Spinal cord (tissue), 10 donors: ENCODE measurements at places on chromosomes 7 and 10. TPM values are rescaled to one million over a fixed set of nuclear protein-coding genes. Genes with fewer than 3 reads are reported as not detected.
A peak's percentile ranks its signal among the peaks of the same experiment; 100 is the strongest.

GRCh38 chr7:23467291-23467805 is 2.9 kb downstream of the IGF2BP3 start:
- no peaks in the 10 kb centered on the region for H3K27me3 ChIP-seq
- H3K36me3 ChIP-seq = no peaks in the 10 kb centered on the region
- peaks cover 23% of the 10 kb centered on the region for H3K4me1 ChIP-seq
- H3K27ac ChIP-seq = peak overlapping the region; percentile 95
- DNase-seq = peak; percentile 61

The C10orf53 gene
- total RNA-seq = not detected

The ECHDC3 gene
- total RNA-seq = 2.4 TPM

DNA sequence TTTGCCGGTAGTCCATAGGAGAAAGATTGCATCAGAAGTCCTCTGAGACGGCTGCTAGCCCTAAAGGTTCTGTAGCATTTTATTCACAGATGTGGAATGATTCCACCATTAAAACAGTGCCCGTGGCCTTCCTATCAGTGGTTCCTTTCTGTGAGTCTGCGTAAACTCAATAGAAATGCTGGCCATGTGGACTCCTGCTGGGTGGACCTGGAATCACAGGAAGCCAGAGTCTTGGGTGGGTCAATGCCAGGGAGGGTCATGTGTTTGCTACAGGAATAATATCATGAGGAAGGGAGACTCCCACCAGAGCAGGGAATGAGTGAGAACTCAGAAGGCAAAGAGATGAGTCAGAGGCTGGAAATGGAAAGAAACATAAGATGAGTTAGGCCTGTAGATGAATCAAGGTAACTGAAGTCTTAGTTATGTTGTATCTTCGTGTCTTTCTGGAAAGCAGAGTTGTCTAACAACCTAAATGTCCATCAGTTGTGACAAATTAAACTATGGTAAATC is 410.4 kb upstream of the AUTS2 start:
- H3K27ac ChIP-seq = no peak overlapping the region
- H3K4me1 ChIP-seq = no peaks in the 10 kb centered on the region
- H3K36me3 ChIP-seq = no peaks in the 10 kb centered on the region
- no peaks in the 10 kb centered on the region for H3K27me3 ChIP-seq
- no peak for DNase-seq

The HABP2 gene
- total RNA-seq = 0.50 TPM

DNA sequence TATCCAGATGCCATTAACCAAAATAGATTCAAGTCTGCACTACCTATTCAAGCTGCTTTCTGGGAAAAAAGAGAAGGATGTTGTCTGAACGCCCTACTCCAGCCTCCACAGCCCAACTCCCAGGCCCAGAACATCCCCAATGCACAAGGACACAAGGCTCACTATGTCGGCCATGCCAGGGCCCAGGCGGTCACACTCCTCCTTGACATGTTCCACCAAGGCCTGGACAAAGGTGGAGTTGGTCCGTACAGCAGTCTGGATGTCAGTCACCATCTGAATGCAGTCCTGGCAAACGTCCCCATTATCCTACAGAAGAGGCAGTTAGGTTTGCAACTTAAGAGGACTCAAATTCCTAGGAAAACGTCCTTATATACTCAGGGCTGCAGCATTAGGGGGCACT is 23.2 kb downstream of the PSAP start:
- no peaks in the 10 kb centered on the region for H3K27me3 ChIP-seq
- H3K27ac ChIP-seq = no peak overlapping the region
- H3K4me3 ChIP-seq = no peak overlapping the region
- peaks cover 7% of the 10 kb centered on the region for H3K4me1 ChIP-seq
- H3K36me3 ChIP-seq = peaks cover 84% of the 10 kb centered on the region

DNA sequence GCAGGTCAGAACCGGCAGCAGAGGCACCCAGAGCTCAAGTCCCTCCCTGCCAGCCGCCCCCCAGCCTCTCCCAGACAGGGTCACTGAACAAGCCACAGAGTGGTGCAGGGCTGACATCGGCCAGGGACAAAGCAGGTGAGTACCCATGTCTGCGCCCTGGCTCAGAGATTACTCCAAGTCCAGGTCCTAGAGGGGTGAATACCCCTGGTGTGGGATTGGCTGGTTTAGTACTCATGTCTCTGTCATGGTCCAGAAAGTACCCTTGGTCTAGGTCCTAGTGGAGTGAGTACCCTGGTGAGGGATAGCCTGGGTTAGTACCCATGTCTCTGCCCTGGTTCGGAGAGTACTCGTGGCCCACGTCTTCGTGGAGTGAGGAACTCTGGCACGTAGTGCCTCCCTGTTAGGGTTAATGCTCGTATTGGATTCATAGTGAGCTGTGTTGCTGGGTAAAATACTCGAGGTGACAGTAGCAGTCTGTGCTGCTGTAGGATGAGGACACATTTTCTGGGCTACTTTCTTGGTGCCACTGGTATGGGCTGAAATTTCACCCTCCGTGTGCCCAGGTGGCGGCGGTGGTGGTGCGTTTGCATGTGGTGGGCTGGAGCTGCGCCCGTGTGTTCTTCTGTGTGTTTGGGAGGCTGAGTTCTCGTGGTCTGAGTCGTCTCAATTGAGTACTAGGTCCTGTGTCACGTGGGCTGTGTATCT is 25.5 kb upstream of the KNDC1 start:
- no peaks in the 10 kb centered on the region for H3K27me3 ChIP-seq
- no peak overlapping the region for H3K4me3 ChIP-seq
- peaks cover 10% of the 10 kb centered on the region for H3K4me1 ChIP-seq
- H3K36me3 ChIP-seq = peaks cover 24% of the 10 kb centered on the region

DNA sequence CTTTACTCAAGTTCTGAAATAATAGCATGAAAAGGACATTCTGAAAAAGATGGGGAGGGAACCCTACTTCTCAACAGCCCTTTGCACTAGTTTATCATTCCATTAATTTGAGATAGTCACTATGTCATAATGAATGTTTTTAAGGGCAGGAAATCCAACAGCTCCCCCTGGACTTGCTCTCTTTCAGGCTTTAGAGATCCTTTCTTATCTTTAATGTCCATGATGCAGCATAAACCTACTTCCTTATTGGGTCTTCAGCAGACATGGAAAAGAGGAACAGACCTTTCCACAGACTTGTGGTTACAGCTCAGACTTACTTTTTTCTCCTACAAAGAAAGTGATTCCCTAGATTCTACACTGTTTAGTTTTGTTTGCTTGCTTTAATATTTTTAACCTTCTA is 87.3 kb downstream of the IDE start:
- no peak overlapping the region for H3K4me3 ChIP-seq
- no peaks in the 10 kb centered on the region for H3K27me3 ChIP-seq
- H3K27ac ChIP-seq = no peak overlapping the region

- H3K4me1 ChIP-seq = no peaks in the 10 kb centered on the region
- DNase-seq = no peak
- no peak overlapping the region for H3K4me3 ChIP-seq
- no peaks in the 10 kb centered on the region for H3K36me3 ChIP-seq
These were observed 266.2 kb downstream of the HTR7 start for GRCh38 chr10:90591629-90592028.

DNA sequence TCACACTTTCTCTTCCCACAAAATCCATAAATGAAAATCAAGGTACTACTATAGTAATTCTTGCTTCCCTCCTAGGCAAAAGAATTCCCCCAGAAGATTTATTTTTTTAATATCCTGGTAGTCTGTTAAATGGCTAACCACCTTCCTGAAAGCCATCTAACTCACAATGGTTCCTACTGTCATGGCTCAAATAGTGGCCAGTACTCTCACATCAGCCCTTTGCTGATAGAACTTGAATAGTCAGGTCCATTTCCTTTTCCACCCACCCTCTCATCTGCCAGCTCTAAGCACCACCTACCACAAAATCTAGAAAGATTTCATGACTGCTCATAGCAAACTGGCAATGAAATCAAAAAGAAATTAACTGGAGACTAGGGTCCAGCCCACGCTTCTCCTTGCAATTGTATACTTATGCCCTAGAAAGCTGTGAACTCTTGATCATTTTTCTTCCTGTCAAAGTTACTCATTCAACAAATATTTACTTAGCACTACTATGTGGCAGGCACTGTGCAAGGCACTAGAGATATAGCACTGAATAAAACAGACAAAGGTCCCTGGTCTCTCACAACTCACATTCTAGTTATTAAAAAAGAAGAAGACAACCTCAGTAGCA is 60.4 kb downstream of the ARMH3 start:
- no peak overlapping the region for H3K4me3 ChIP-seq
- peaks cover 22% of the 10 kb centered on the region for H3K36me3 ChIP-seq
- no peaks in the 10 kb centered on the region for H3K27me3 ChIP-seq
- DNase-seq = no peak
- H3K4me1 ChIP-seq = no peaks in the 10 kb centered on the region

GRCh38 chr7:132106491-132106890 is 469.8 kb downstream of the PLXNA4 start:
- no peak overlapping the region for H3K4me3 ChIP-seq
- no peaks in the 10 kb centered on the region for H3K36me3 ChIP-seq
- H3K27ac ChIP-seq = no peak overlapping the region

The SCART1 gene
- 1.7 TPM for total RNA-seq

DNA sequence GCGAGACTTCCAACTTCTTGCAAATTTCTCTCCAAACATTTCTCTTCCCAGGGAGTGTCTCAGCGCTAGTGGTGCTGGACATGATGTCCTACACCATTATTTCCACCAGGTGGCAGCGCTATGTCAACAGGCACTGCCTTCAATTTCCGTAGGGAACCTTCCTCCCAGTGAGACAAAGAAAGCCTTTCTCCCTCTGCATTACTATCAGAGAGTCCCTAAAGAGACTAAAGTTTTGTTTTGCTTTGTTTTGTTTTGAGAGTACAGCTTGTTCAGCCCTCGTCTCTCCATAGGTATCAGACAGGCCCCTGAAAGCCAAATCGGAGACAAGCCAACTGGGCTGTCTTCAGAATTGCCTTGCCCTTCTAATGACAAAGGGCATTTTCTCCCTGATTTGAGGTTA is 44.2 kb upstream of the GGCT start:
- H3K36me3 ChIP-seq = peaks cover 2% of the 10 kb centered on the region
- H3K27me3 ChIP-seq = no peaks in the 10 kb centered on the region
- peak; percentile 91 for DNase-seq
- no peak overlapping the region for H3K4me3 ChIP-seq
- H3K4me1 ChIP-seq = peaks cover 6% of the 10 kb centered on the region
- no peak overlapping the region for H3K27ac ChIP-seq

GRCh38 chr10:71138166-71138830 is 74.1 kb upstream of the UNC5B start:
- H3K27me3 ChIP-seq = no peaks in the 10 kb centered on the region
- no peaks in the 10 kb centered on the region for H3K36me3 ChIP-seq
- H3K4me3 ChIP-seq = no peak overlapping the region
- DNase-seq = no peak
- H3K27ac ChIP-seq = no peak overlapping the region
- H3K4me1 ChIP-seq = peaks cover 29% of the 10 kb centered on the region

The TRIM50 gene
- not detected for total RNA-seq

- H3K36me3 ChIP-seq = no peaks in the 10 kb centered on the region
- peak; percentile 35 for DNase-seq
- no peak overlapping the region for H3K4me3 ChIP-seq
- H3K27me3 ChIP-seq = no peaks in the 10 kb centered on the region
- H3K27ac ChIP-seq = no peak overlapping the region
These were observed 81.5 kb downstream of the LYZL1 start for GRCh38 chr10:29370097-29371092.

DNA sequence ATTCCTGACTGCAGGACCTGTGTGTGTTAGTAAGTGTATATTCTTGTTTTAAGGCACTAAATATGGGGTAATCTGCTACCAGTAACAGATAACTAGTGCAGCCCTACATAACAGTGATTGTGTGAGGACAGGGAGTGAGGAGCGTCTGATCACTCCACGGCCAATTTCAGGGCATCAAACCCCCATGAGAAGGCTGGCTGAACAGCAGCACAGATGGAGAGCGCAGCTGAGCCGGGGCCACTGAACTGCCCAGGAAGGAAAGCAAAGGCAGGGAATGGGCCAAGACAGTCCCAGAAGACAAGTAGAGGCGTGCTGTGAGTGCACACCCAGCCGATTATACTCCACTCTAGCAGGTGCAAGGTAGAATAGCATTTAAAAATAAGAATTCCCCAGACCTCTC is 157.1 kb upstream of the CHST15 start:
- no peaks in the 10 kb centered on the region for H3K27me3 ChIP-seq
- H3K27ac ChIP-seq = no peak overlapping the region
- no peak for DNase-seq
- peaks cover 3% of the 10 kb centered on the region for H3K4me1 ChIP-seq
- H3K36me3 ChIP-seq = no peaks in the 10 kb centered on the region
- no peak overlapping the region for H3K4me3 ChIP-seq

- H3K36me3 ChIP-seq = peaks cover 6% of the 10 kb centered on the region
- H3K4me1 ChIP-seq = peaks cover 10% of the 10 kb centered on the region
- no peaks in the 10 kb centered on the region for H3K27me3 ChIP-seq
- H3K27ac ChIP-seq = no peak overlapping the region
- no peak for DNase-seq
These were observed 17.4 kb downstream of the ESYT2 start for GRCh38 chr7:158811894-158812293.
